Right cardiac atrium (tissue), 5 donors: ENCODE measurements at places on chromosomes 3 and 15. TPM values are rescaled to one million over a fixed set of nuclear protein-coding genes. Genes with fewer than 3 reads are reported as not detected.
A peak's percentile ranks its signal among the peaks of the same experiment; 100 is the strongest.

- DNase-seq, result no peak
These were observed 91.9 kb downstream of the IMPG2 start for GRCh38 chr3:101228441-101228840.

- no peak for DNase-seq
These were observed 70.9 kb upstream of the RGMA start for GRCh38 chr15:93159930-93160329.

DNA sequence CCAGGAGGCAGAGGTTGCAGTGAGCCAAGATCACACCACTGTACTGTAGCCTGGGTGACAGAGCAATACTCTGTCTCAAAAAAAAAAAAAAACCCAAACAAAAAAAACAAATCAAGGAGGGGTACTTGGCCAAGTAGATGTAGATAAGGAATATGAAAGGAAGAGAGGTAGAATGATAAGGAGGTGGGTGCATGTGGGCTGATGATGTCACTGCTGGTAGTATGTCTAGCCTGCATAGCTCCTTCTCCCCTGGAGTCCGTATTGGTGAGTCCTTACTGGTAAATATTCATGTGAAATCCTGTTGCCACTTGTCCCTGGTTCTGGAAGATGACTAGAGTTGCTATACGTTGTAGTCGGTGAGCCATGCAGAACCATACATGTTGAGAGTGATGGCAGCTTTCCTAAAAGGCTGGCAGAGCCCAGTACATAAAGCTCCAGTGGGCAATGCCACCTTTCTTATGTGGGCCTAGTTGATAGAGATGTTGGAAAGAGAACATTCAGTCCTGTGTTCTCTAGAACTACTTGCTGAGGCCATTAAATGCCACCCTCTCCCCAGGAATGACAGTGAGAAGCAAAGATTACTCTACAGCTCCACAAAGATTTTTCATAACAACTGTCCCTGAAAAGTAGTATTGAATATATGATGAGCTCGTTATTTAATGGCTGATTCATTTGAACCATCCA lies 11.0 kb downstream of the KAT2B start:
- no peak for DNase-seq

GRCh38 chr3:149324332-149324731 lies 9.1 kb downstream of the TM4SF18 start:
- no peak for DNase-seq

GRCh38 chr3:137612291-137612690 lies 151.8 kb upstream of the SOX14 start:
- DNase-seq, result no peak

DNA sequence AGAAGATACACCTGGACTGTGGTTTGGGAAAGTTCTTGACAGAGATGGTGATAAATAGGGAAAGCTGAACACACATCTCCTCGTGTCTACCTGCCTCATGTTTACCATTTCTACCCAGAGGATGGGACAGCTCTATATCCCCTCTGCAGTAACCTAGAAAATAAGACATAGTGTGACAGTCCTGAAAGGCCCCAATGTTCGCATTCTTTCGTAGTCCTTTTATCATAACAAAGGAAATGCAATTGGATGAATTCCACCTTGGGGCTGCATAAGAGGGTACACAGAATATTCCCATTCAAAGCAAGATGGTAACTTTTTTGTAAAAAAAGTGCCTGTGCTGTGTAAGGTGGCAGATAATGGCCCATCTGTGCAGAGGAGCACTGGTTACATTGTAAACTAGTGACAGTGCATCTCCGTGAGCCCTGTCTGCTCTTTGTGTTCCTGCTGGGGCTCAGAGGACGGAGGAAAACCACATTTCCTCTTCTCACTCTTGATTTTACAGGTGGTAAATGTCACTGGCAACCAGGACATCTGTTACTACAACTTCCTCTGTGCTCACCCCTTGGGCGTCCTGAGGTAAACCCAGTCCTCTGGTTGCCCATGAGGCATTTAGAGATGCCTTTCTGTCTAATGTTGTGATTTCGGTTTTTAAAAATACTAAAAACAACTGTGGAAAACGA lies 74.3 kb downstream of the SIDT1 start:
- DNase-seq, result no peak

GRCh38 chr3:51478630-51479029 lies 21.2 kb downstream of the DCAF1 start:
- no peak for DNase-seq

- DNase-seq, result no peak
These were observed 62.5 kb downstream of the CBLB start for GRCh38 chr3:105806359-105806758.

DNA sequence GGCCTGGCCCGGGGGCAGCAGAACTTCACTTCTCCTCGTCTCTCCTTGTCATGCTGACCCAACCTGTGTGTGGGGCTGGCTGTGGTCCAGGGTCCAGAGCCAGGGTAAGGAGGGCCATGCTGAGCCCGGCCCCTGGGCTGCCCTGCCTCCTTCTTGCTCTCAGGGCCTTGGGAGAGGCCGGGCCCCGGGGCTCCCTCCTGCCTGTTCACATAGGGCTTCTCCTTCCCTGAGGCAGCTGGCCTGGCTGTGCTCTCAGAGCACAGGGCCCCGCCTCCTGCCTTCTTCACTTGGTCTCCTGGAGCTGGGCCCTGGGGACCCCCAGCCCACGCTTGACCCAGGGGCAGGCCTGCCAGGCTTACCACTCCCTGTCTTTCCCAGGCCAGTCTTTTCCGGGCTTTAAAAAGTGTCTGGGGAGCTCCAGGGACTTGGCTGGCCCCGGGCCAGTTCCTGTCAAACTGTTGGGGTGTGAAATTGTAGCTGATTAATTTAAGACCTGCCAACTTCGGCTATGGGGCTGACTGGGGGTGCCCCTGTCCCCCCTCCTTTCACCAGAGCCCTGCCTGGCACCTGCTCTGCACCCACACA lies 11.8 kb downstream of the PLXNA1 start:
- peak; percentile 95 for DNase-seq

- peak; percentile 75 for DNase-seq
These were observed 34.7 kb upstream of the RBP1 start for GRCh38 chr3:139574026-139574947.

DNA sequence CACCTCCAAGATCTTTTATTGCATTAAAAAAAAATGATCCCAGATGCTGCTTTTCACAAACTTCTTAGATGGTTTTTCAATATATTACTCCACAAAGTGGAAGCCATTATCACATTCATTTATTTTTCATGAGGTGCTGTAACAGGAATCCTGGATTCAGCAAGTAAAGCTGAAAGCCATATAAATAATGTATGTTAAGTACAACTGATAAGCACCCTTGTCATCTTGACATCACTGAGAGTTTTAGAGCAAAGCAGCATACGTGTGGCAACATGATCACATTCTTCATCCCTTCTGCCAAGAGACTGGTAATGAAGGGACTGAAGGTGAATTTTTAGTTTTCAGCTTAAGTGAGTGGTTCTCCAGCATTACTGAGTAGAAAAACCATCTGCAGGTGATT lies 44.9 kb upstream of the LRRFIP2 start:
- DNase-seq, result no peak

DNA sequence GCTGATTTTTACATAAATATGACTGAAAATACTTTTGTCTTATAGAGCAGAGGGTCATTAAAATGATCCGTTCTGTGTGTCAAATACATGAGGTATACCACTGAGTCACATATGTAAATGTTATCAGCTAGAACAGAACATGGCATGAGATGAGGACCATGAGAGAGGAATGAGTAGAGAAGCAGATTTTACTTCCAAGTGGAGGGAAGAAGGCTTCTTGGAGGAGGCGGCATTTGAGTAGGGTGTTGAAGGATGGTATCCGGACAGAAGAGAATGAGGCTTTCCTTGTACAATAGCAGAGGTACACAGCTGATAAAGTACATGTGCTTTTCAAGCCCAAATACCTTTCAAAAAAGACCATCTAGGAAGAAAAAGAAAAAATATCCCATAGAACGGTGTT lies 4.8 kb downstream of the LIPC start:
- no peak for DNase-seq

- no peak for DNase-seq
These were observed 20.2 kb downstream of the ICE2 start for GRCh38 chr15:60458721-60459120.

DNA sequence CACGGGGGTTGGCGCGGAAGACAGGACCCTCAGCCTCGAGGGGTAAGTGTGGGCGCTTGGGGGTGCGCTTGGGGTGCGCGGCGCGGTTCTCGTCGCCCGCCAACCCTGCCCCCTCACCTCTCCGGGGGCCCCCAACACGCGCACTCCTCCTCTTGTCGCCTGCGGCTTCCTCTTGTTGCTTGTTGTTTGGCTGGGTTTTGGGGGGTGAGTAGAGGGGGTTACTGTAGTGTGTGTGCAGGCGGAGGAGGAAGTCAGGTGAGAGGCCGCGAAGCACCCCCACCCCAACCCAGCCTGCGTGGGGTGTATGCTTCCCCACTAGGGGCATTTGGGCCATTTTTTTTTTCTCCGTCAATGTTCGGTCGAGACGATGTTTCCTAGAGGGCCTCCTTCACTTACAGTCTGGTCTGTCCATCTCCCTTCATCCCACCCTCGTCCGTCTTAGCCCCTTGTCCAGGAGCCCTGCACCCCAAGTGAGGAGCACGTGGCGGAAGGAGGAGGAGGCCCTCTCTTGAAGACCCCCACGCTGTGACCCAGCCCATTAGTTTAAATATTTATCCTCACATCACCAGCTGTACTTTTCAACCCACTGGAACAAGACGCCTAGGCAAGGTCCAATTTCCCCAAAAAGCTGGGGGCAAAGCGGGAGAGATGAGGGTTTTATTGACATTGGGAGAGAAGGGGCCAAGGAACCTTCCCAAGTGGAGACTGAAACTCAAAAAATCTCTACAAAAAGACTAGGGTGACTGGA lies 20.4 kb upstream of the SATB1 start:
- no peak for DNase-seq

- no peak for DNase-seq
These were observed 2.8 kb downstream of the TAGLN3 start for GRCh38 chr3:112001526-112001925.

GRCh38 chr15:46502667-46503066 lies 867.8 kb downstream of the SQOR start:
- DNase-seq, result no peak

GRCh38 chr3:156628836-156629618 lies 45.4 kb upstream of the TIPARP start:
- no peak for DNase-seq

DNA sequence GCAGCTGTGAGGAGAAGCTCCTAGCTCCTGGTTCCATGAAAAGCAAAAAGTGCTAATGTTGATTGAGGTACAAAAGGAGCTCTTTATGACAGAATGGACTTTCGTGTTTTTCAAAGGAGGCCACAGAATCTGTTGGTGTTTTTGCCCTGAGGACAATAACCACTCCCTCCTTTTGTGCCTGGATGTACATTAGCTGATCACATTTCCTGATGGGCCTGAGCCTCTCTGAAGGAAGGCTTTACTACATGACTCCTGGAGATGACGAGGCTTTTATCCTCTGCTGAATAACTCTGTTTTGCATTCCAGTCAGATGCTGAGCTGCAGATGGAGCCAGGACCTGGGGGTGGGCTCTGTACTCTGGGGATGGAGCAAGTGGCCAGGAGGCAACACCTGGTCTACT lies 301.9 kb downstream of the CACNA2D3 start:
- DNase-seq, result no peak

DNA sequence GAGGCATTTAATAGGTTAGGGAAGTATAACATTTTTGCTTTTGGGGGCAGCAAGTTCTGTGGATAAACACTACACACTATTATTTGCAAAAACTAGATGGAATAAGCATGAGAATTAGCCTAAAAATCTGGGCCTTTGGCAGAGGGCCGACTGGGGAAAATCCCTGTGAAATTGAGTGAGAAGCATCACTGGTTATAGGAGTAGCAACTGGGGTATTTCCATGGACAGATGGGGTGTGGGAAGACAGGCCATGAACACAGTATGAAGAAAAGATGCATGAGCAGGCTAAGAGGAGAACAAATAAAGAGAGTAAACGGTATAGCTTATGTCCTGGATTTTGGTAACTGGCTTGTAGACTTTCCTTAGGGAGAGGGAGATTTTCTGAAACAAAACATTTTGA lies 32.9 kb upstream of the CSPG5 start:
- DNase-seq, result no peak

DNA sequence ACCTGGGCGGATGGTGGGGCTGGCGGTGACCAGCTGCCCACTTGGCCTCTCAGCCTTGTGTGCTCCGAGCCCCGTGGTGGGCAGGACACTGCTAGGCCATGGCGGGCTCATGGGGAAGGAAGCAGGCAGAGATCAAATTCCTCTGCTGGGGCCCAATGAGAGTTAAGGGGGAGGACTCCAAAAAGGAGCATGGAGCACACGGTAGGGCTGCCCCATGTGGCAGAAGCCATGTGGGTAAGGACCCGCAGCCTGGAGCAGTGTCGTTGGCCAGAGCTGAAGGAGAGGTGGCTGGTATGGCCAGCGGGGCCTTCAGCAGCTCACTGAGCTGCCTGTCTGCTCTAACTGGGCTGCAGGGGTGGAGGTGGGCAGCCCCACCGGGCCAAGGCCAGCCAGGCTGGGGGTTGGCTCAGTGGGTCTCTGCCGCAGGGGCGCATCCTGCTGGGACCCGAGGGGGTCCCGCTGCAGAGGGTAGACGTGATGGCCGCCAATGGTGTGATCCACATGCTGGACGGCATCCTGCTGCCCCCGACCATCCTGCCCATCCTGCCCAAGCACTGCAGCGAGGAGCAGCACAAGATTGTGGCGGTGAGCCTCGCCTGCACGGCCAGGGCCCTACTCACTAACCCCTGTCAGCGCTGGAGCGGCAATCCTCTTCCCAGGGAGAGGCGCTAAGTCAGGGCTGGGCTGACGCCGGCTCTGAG lies 11.3 kb downstream of the STAB1 start:
- DNase-seq, result no peak

Gene CEMIP
- 0.23 TPM for polyA plus RNA-seq

Gene COL6A5
- not detected for polyA plus RNA-seq

Gene LINGO1
- polyA plus RNA-seq, result 5.1 TPM

Gene GPR149
- polyA plus RNA-seq, result not detected

Gene BSN
- polyA plus RNA-seq, result 0.38 TPM

Gene CCDC14
- 7.1 TPM for polyA plus RNA-seq

Gene ARPIN
- 10.1 TPM for polyA plus RNA-seq

Gene THBS1
- polyA plus RNA-seq, result 38.8 TPM

Gene ADCY5
- 90.4 TPM for polyA plus RNA-seq

Gene DGKG
- 4.5 TPM for polyA plus RNA-seq

Gene KCNAB1
- polyA plus RNA-seq, result 1.6 TPM
